NCI-H82 (cell line): ENCODE measurements at places on chromosomes 16 and 17.

DNA sequence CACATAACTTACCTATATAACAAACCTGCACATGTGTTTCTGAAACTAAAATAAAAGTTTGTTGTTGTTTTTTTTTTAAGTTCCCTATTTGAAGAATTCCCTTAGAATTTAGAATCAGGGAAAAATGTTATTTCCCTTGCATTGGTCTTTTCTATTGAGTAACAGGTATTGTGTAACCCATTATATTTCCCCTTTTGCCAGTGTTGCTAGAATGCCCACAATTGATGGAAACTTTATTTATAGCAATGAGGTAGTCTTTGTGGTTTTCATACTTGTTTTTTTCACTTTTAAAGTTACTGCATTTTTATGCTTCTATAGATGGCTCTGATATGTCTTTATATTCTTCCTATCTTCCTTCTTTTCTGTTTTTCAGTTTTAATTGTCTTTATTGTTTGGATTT lies 3.9 kb downstream of the NLRP1 start:
- DNase-seq, result no peak

DNA sequence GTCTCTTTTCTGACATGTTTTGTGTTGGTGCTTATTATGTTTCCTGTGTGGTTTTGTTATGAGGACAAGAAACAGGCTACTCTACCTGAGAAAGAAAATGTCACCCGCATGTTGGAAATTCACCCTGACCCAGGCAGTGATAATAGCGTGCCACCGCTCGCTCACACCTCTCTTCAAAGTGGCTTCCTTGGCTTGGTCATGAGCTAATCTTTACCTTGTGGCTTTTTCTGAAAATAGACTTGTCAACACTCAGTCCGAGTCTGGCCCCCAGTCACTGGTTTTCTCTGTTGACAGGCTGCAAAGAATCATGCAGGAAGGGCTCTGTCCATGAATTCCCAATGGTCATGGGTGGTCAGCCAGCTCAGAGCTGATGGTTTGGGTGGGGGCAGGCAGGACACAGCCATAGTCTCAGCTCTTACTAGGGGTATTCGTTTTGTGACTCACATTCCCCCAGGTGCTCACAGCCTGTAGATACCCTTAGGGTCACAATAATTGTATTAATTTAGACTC lies 121.3 kb upstream of the CACNG5 start:
- no peak for DNase-seq

- DNase-seq, result no peak
Measured at GRCh38 chr17:70139449-70139993, 29.8 kb upstream of the KCNJ2 start.

GRCh38 chr16:81616321-81617020 lies 162.6 kb upstream of the PLCG2 start:
- no peak for DNase-seq

GRCh38 chr17:64546716-64547115 lies 39.9 kb downstream of the CEP95 start:
- DNase-seq, result peak; percentile 82

- no peak for DNase-seq
Measured at GRCh38 chr16:66874079-66874775, 6.1 kb upstream of the PDP2 start.

DNA sequence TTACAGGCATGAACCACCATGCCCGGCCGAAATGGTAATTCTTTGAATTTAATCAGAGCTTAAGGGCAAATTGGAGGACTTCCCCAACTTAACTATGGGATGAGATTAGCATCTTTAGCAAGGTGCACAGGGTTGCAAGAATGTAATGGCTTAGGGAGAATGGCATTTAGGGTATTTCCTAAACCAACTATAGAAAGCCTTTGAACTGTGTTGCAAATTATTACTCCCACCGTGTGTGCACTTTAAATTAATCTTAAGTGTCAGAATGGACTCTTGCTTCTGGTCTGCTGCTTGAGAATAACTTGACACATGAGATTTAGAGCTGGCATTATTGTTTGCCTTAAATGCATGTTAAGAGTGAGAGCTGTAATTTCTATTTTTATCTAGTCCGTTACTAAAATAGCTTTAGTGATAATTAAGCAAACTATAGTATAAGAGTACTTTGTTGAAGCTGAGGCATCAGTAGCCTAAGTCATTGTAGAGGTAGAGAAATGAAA lies 59.8 kb downstream of the TUBD1 start:
- DNase-seq, result no peak

- DNase-seq, result no peak
Measured at GRCh38 chr16:61887903-61888302, 148.3 kb downstream of the CDH8 start.

DNA sequence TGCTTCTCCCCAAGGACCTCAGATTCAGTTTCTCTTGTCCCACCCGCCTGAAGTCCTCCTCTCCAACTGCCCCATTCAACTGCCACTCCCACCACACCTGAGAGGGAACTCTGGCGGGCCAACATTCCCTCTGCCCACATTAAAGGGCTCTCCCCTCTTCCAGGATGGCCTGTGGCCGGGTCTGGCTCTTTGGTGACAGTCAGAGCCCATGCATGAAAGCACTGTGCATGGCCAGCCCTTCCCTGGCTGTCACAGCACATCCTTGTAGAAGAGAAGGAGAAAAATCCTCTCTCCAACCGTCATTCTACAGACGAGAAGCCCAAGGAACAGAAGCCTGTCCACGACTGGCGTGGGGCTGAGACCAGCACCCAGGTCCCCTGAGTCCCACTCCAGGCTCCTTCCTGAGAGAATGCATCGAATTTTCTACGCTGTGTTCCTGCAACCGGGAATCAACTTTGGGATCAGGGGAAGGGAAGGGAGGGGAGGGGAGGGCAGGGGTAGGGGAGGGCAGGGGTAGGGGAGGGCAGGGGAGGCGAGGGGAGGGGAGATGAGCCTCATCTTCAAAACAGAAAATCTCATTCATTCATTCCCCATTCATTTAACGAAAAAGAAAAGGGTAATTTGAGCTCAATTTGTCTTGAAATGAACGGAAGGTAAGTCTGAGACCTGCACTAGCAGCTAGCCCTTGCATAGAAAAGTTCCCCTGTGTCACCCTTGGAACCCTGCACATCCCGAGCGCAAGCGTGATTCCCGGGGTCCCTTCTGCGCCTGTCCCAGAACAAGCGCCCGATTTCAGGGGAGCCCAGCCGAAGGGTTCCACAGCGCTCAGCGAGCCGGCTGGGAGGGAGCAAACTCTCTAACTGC lies at the start of gene ABCC12:
TSS of gene ABCC12 (minus strand) at position 68 of the 864 bp plus-strand sequence. CDS start 9,569 bp downstream, outside the sequence.
- no peak for DNase-seq

DNA sequence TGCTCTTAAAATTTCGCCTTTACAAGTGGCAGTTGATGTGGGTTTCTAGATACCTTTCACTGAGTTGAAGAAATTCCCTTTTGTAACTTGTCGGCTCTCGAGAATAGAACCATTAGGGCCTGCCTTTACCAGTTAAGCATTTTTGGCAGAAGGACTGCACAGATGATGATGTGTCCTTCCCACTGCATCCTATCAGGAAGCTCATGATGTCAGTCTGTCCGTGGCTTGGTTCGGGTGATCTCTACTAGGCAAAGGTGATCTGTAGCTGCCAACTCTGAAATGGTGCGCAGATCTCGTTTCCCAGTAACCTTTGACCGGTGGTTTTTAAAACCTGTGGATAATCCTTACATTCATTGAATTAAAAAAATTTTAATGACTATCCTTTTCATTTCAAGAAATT lies 49.7 kb downstream of the ZNRF1 start:
- DNase-seq, result no peak

- DNase-seq, result peak; percentile 97
Measured at GRCh38 chr17:44218344-44219107, 949 bp downstream of the UBTF start.

- no peak for DNase-seq
Measured at GRCh38 chr17:44124118-44124438, 637 bp upstream of the HDAC5 start.

GRCh38 chr17:76565728-76566612 lies 19.7 kb downstream of the ST6GALNAC2 start:
- no peak for DNase-seq

- DNase-seq, result no peak
Measured at GRCh38 chr17:74798239-74798707, 22.1 kb upstream of the NAT9 start.

GRCh38 chr17:44900894-44901293 lies 1.6 kb upstream of the EFTUD2 start:
- DNase-seq, result peak; percentile 25

- DNase-seq, result no peak
Measured at GRCh38 chr16:23016368-23016767, 132.9 kb downstream of the USP31 start.

GRCh38 chr17:49218941-49219913 lies 8.7 kb downstream of the ABI3 start:
- peak; percentile 63 for DNase-seq

DNA sequence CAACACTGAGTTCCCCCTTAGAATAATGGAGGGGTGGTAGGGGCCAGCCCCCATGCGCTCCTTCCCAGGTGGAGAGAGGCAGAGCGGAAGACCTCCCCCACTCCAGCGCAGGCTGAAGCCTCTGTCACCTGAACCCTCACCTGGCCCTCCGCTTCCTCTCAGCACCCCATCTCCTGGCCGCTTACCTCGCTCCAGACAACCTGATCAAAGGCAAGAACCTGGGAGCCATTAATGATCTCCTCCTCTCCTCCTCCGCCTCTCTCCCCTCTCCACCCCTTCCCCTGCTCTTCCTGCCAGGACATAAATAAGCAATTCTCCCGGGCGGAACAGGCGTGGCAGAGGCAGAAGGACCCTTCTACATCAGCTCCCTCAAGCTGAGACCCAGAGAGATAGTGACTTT lies 110.2 kb upstream of the LHX1 start:
- DNase-seq, result no peak

DNA sequence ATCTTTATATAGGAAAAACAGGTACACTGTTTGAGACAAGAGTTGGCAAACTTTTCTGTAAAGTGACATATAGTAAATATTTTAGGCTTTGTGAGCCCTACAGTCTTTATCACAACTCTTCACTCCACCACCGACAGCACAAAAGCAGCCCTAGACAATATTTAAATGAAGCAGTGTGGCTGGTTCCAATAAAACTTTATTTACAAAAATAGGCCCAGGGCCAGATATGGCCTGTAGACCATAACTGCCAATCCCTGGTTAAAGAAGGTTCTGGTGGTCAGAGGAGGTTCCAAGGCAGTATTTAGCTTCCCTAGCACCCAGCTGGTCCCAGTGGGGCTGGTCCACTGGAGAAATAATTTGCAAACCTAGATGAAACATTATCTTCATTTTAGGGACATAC lies 3.6 kb downstream of the FAM117A start:
- DNase-seq, result no peak

DNA sequence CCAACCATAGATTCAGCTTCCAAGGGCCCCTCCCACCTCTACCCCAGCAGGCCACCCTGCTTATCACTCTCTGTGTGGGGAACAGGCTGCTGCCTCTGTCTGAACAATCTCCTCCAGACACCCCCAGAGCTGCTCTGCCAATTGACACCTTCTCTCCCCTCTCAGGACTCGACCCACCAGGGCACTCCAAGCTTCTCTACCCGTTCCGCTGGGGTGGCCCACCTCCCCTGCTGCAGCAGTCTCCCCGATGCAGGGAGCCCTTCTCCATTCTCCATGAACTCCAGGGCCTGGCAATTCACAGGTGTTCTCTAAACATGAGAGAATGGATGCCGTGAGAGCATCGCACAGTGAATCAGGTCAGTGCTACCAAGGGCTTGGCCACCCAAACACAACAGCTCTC lies 28.3 kb upstream of the FAAP100 start:
- no peak for DNase-seq

DNA sequence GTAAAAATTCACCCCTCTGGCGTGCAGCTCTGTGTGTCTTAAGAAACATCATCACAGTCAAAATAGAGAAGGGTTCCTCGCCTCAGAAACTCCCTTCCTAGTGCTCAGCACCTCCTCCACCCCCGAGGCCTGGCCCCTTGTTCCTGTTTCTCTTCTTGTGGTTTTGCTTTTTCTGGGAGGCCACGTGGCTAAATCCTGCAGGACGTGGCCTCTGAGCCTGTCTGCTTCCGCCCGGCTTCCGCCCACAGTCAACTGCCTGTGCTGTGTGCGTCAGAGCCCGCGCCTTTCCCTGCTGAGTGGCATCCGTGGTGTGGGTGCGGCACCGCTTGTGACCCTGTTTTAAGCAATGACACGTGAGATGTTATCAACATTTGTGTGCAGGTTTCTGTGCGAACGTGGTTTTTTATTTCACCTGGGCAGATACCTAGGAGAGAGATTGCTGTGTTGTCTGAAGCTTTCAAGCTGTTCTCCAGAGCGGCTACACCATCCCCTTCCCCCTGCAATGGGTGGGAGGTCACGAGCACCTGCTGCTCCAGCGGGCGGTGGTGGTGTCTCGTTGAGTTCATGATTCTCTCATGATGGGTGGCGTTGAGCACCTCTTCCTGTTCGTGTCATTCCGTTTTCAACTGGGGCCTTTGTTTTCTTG lies 21.7 kb downstream of the ACSF3 start:
- DNase-seq, result no peak

GRCh38 chr16:83706394-83706793 lies 101.4 kb upstream of the HSBP1 start:
- DNase-seq, result no peak

GRCh38 chr17:46009681-46010596 lies 10.9 kb downstream of the STH start:
- no peak for DNase-seq

DNA sequence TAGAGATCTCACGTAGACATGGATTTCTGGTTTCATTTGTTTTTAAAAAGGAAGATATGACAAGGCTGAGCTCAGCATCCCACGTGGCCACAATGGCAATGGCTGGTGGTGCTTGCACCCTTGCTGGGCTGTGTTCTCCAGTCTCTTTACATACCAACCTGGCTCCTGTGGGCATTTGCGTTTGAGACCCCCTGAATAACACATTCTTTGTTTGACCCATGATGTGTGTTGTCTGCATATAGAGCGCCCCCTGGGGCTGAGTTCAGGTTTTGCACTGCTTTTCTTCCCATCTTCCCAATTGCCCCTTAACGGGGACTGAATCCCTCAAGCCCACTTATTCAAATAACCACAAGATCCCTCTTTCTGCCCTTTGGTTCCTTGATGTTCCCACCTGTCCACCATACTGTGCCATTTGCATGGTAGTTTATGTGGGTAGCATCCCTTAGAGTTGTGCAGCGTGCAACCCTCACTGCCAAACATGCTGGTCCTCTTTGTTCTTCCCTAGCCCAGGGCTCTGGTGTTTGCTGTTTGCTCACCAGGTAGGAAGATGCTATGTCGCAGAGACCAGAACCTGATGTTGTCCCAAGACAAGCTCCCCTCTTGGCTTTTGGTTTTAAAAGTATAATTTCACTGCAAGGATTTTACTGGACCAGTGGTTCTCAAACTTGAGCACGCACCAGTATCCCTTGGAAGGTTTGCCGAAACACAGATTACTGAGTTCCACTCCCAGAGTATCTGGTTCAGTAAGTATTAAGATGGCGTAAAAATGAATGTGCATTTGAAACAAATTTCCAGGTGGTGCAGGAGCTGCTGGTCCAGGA lies 38.5 kb upstream of the NKD1 start:
- DNase-seq, result peak; percentile 51

DNA sequence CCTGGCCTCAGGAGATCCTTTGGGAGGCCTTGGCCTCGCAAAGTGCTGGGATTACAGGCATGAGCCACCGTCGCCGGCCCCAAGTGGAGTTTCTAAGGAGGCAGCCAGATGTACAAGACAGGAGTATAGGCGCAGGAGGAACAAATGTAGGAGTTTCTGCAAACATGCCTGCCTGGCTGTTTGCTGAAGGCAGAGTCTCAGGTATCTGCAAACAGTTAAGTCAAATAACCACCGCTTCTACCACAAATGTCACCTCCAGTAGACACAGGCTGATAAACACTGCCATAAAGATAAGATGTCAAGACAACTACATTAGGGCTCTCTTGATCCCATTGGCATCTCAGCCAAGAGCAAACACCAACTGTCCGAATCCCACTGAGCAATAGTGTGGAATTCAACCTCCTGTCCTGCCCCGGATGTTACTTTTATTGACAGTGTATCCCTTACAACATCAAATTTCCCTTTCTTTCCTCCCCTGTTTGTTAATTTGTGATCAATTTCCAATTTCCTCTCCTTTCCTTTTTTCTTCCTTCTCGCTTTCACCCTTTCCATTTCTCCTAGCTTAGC lies 5.6 kb upstream of the COG1 start:
- DNase-seq, result no peak
